ENCODE measurements at places on chromosomes 7 and 10.
A peak's percentile ranks its signal among the peaks of the same experiment; 100 is the strongest.

DNA sequence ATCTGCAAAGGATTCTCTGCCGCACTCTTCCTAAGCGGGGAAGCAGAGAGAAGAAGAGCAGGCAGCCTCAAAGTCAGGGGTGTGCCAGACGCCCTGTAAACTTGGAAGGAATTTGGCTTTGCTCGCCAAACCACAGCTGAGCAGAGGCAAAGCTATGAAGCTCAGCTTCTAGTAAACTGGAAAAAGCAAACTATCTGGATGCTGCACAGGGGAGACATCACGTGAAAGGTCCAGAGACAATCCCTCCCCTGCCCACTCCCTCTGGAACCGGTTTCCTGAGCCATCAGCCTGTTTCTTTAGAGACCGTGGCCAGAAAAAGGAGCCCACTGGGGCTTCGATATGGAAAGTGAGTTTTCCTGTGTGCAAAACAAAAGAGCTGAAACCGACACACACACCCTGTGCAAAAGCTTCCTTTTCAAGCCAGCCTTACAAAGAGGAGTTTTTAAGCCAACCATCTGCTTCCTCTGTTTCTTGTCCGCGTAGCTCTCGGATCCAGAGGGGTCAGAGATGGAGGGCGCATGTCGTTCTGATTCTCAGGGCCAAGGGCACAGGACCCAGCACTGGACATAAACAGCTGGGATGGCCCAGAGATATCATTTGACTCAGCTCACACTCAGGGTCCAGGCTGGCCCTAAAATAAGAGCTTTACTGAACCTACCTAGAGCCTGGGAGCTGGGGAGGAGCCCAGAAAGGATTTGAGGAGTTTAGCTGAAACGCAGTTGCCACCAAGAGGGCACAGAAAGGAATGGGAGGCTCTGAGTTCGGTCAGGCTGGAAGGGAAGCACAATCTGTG, 58.2 kb upstream of the DNAAF5 start:
- DNase-seq, result peak; percentile 63

DNA sequence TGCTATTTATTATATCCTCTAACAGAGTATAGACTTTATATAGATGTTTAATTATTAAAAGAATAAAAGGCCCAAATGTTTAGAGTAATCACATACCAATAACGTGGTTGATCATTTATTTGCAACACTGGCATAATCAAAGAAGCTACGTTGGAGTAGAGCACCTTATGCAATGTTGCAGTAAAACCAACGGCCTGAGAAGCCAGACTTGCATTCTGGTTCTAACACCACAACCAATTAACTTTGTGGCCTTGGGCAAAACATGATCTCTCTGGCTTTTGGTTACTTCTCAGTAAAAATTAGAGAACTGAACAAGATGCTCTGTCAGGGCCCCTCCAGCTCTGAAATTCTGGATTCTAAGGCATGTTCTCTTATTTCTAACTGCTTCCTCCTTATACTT, 476.2 kb downstream of the GRM8 start:
- DNase-seq, result no peak

DNA sequence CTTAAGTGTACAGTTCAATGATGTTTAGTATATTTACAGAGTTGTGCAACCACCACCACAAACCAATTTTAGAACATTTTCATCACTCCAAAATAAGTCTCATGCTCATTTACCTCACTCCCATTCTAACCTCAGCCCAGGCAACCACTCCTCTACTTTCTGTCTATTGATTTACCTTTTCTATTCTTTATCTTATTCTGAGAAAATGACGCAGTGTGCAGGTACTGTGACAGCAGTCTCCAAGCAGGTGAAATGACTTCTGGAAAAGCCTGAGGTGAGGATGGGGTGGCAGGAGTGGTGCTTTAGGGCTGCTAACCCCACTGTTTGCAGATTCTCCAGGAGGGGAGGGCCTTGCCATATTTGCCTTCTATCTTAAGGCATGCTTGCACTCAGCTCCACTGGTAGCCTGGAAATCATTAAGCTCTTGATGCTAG, 39.5 kb downstream of the GARS1 start:
- no peak for DNase-seq

- DNase-seq, result no peak
These were observed 90.9 kb downstream of the DNAJC1 start for GRCh38 chr10:21912625-21913024.

GRCh38 chr10:119177708-119178371, 772 bp downstream of the PRDX3 start:
- DNase-seq, result no peak

- DNase-seq, result no peak
These were observed 26.9 kb downstream of the SLC25A28 start for GRCh38 chr10:99593312-99593711.

- DNase-seq, result no peak
These were observed 184.2 kb upstream of the TMEM196 start for GRCh38 chr7:19957664-19958063.

GRCh38 chr7:127608446-127608845, 9.5 kb downstream of the PAX4 start:
- no peak for DNase-seq

DNA sequence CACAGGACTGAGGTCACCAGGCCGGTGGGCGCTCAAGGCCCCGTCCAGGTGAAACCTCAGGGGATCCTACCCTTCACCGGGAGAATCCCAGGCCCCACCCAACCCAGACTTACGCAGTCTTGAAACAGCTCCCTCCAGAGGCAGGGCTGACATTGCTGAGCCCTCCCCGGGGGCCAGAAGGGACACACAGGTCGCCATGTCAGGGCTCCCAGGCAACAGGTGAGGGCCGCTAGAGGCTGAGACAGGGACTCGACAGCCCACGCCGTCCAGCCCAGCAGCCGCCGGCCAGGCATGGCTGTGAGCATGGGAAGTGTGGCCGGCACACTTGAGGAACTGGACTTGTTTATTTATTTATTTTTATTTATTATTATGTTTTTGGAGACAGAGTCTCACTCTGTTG, 10.3 kb downstream of the MICALL2 start:
- no peak for DNase-seq

DNA sequence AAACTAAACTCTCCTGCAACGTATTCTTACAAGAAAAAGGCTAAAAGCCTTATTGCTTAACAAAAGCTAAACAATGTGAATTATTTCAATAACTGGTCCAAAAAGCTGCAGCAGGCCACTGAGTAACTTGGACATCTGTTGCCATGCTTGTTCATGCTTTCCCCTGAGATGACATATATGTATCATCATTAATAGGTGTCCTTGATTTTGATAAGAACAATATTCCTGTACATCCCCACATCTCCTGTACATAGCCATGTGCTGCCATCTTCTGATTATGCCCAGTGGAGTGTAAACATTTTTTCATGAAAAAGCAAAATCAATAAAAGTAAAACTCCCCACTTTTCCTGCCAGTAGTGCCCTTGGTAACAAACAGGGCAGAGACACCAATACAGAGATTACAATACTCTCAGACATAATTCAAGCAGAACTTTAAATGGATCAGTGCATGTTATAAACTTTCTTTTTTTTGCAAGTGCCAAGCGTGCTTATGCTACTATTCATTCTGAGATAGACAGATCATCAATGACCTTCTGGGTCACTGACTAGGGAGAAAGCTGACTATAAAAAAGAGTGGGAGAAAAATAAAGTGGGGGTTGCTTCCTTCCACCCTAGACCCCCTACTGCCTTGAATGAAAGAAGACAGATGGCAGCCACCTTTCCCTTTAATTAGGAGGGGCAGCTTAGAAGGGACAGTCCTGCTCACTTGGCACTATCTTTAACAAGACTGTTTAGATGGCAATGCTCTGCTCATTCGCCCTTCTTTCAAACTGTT, 205.5 kb upstream of the KLF14 start:
- no peak for DNase-seq

- DNase-seq, result no peak
These were observed 4.3 kb downstream of the EBF3 start for GRCh38 chr10:129959544-129960480.

- DNase-seq, result no peak
These were observed 18.5 kb downstream of the KIAA1549 start for GRCh38 chr7:138962561-138963270.

DNA sequence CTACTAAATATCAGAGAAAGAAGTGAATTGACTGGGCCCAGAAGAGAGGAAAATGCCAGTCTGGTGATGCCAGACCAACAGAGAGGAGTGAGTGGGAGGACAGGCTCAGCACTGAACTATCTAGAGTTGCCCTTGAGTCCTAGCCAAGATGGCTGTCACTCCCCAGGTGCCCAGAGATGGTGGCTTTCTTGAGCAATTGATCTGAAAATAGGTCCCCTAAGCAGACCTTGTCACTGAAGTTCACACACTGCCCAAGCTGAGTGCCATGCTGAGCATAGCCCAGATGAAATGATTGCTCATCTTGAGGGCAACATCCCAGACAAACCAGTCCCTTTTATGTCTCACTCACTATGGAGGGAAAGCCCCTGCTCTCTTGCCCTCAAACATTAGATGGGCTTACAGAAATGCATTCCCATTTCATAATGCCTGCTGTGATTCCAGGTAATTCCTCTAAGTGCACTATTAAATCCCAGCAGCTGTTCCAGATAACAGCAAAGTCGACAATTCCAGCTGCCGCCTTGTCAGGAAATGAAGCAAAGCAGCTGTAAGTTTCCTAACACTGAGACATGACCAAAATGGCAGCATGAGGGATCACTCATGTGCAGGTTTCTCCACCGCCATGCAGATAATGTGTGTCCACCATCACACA, 329.4 kb downstream of the KCNMA1 start:
- DNase-seq, result no peak

DNA sequence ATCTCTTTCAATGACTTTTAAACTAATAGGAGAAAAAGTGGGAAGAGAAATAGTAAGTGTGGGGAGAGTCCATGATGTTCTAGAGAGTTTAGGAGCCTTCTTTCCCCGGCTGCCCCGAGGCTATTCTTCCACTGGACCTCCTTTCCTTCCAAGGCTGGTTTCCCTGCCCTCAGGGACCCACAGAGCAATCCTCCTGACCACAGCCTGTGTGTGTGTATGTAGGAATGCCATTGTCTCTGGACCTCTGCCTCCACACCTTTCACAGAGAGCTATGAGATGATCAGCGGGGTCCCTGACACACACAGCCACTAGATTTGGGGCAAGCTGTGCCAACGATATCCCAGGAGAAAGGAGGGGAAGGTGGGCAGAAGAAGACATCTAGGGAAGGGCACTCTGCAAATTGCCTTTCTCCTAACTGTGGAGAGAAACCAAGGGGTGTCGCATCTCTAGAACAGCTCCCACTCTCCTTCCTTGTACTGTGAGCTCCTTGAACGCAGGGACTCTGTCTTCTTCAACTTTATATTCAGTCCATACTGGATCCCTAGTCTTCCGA, 13.3 kb upstream of the CHCHD3 start:
- no peak for DNase-seq

DNA sequence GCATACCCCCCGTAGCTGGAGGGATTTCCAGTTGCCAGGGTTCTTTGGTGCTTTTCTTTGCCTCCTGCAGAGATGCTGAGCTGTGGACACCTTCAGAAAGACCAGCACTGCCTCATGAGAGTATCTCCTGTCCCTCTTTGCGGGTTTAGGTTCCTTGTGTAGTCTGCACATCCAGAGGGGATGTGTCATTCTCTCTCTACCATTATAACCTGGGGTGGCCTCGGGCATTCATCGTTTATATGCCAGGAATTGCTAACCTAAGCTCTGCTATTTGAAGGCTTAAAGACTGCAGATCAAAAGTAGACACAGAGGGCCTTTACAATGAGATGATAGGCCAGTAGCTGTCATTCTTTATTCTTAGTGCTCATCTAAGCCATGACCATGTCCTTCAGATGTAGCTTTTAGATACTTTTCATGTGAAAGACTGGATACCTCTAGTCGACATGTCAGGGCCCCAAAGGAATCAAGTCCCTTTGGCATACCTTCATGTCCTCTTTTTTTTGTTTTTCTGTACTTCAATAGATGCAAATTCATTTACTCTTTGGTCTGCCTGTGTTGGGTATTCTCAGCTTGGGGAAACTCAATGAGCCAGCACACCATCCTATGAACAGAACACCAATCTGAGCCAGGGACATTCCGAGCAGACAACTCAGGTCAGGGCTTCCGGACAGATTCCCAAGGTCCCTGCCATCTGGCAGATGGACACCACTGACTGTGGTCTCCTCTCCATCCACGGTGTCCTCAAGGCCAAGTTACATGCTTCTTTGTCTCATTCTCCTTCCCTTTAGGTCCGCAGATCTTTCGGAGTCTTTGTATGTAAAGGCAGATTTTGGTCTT, 129.3 kb downstream of the NRF1 start:
- DNase-seq, result no peak

DNA sequence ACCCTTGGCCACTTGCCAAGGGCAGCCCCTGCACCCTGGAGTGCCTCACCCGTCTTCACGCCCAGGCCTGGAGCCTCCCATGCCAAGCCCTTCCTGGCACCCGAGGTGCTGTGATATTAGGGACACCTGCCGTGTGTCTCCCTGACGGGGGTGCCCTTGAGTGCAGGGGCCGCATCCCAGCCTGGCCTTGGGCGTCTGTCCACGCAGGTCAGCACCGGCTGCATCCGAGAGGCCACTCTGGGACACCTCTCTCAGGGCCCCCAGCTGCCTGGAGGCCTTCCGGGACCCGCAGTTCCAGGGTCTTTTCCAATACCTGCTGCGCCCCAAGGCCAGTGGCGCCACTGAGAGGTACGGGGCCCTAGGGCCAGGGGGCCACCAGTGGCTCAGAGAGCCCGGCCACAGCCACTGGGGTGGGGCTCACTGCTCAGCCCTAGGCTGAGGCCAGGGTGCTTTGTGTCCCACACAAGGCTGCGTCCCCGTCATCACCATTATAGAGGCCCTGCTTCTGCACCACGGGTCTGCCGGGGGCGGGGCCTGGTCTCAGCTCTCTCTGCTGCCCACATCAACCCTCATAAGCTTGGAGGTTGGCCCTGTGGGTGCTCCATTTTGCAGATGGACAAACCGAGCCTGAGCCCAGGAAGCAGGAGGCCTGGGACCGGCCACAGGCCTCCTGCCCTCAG, 12.7 kb downstream of the AP5Z1 start:
- DNase-seq, result no peak

GRCh38 chr7:117892821-117893220, 19.6 kb upstream of the CTTNBP2 start:
- no peak for DNase-seq

DNA sequence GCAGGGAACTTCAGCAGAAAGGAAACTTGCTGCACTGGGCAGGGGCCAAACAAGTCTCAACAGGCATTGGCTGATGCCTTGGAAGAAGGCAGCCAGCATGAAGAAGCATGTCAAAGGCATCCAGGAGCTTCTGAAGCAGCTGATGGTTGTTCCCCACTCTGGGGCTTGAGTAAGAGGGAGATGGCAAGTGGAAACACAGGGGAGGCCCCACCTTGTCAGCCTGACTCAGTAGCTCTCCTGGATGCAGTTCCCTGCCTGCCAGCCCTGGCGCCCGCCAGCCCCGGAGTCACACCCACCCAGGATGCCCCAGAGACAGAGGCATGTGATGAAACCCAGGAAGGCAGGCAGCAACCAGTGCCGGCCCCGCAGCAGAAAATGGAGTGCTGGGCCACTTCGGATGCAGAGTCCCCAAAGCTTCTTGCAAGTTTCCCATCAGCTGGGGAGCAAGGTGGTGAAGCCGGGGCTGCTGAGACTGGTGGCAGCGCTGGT, 96.5 kb downstream of the TACC2 start:
- DNase-seq, result no peak

GRCh38 chr10:121595806-121596688, 2.2 kb downstream of the FGFR2 start:
- no peak for DNase-seq
